ENCODE measurements at places on chromosomes 1 and 21. TPM values are rescaled to one million over a fixed set of nuclear protein-coding genes. Genes with fewer than 3 reads are reported as not detected.

Gene HPCA
- total RNA-seq = not detected

Gene TRIM67
- 0.05 TPM for total RNA-seq

Gene PLPP3
- total RNA-seq = 117 TPM

Gene IVL
- not detected for total RNA-seq

Gene SPSB1
- total RNA-seq = 13.0 TPM

Gene SIM2
- not detected for total RNA-seq

Gene NR1I3
- not detected for total RNA-seq

Gene COL24A1
- 1.9 TPM for total RNA-seq

Gene SLC16A4
- 3.4 TPM for total RNA-seq

Gene OR2T35
- not detected for total RNA-seq

Gene OR2M7
- not detected for total RNA-seq

Gene ITGB2
- total RNA-seq = 23.8 TPM

Gene DYNLT4
- total RNA-seq = 1.1 TPM

Gene NHLH1
- total RNA-seq = not detected

Gene POFUT2
- total RNA-seq = 15.3 TPM

Gene ZNF593OS
- not detected for total RNA-seq

Gene NBPF4
- not detected for total RNA-seq

Gene CNR2
- not detected for total RNA-seq
